ENCODE measurements at places on chromosomes 7 and 10. TPM values are rescaled to one million over a fixed set of nuclear protein-coding genes. Genes with fewer than 3 reads are reported as not detected.

DNA sequence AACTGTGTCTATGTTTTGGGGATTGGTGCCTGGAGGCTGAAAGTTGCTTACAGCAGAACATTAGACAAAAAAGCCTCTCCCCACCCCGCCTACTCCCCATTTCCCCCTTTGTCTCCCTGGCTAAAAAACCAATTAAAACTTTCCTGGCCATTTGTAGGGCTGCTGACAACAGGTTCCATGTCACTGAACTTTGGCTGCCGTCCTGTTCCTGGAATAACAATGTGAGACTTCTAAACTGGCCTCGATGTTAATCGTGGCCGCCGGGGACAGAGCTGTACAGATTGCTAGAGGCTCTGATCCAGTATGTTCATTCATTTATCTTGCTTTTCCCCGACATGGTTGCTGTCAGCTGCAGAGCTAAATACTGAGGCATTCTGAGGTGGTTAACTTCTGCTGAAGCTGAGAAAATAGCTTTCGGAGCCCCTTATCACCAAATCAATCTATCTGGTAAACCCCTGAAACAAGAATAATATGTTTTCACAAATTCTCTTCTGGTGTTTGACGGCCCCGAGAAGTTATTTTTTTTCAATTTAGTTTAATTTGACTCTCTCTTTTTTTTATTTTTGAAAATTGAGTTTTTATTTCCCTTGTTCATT lies 271.6 kb downstream of the GFRA1 start:
- H3K4me1 ChIP-seq = no peaks in the 10 kb centered on the region
- H3K27ac ChIP-seq = no peak overlapping the region
- DNase-seq = no peak
- H3K36me3 ChIP-seq = no peaks in the 10 kb centered on the region
- no peaks in the 10 kb centered on the region for H3K27me3 ChIP-seq

Gene HOXA1
- total RNA-seq = 1.5 TPM

DNA sequence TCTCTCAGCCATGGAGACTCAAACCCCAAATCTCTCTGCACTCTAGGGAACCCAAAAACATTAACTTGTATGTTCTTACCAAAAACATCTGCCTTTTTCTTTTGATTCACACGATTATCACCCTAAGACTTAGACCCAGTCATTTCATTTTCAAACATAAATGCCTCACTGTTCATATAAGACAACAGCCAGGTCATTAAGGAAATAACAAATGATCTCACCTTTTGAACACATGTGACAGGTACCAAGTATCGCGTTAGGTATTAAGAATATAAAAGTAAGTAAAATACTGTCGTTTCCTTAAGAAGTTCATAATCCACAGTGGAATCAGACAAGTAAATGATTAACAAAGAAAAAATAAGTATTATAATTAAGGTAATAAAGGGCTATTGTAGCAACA lies 8.8 kb downstream of the TM9SF3 start:
- no peak overlapping the region for H3K27ac ChIP-seq
- H3K4me1 ChIP-seq = peaks cover 4% of the 10 kb centered on the region
- no peak for DNase-seq
- H3K36me3 ChIP-seq = peaks cover 7% of the 10 kb centered on the region

DNA sequence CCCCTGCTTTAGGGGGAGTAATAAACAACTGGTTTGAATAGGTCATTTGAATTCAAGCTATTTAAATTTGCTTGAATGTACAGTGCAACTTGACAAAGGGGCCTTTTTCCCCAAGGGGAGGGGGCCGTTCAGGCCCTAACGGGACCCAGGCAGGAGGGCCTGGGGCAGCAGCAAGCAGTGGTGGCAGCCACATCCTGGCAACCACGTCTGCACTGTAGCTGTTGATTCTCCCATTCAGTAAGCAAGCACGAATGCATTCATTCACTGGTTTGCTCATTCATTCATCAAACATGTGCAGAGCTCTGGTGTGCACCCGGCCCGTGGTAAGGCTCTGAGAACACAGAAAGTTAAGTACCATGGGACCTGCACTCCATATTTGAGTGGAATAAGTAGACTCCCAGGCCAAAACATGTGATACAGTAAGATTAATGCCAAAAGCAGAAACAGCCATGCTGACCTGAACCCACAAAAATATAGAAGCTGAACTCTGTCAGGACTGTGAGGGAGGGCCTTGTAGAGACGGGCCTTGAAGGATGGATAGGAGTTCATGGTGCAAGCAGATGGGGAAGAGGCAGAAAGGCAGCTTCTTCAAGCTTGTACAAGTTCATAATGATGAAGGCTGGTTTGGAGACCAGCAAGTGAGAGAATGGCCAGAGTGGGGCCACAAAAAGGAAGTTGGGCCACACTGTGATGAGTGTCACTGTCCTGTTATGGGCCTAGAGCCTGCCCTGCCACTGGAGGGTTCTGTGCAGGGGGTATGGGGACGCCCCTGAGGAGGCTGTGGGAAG lies 29.3 kb upstream of the C10orf53 start:
- H3K36me3 ChIP-seq = no peaks in the 10 kb centered on the region
- no peak overlapping the region for H3K27ac ChIP-seq
- peaks cover 21% of the 10 kb centered on the region for H3K27me3 ChIP-seq
- no peaks in the 10 kb centered on the region for H3K4me1 ChIP-seq
- no peak for DNase-seq

GRCh38 chr7:152330827-152331226 lies 105.0 kb downstream of the KMT2C start:
- no peak overlapping the region for H3K27ac ChIP-seq
- H3K27me3 ChIP-seq = no peaks in the 10 kb centered on the region
- DNase-seq = no peak
- H3K4me3 ChIP-seq = no peak overlapping the region
- H3K4me1 ChIP-seq = peaks cover 9% of the 10 kb centered on the region

- no peaks in the 10 kb centered on the region for H3K4me1 ChIP-seq
- H3K27me3 ChIP-seq = no peaks in the 10 kb centered on the region
- H3K27ac ChIP-seq = no peak overlapping the region
- H3K36me3 ChIP-seq = no peaks in the 10 kb centered on the region
Measured at GRCh38 chr10:85557077-85557476, 809.5 kb downstream of the GRID1 start.

GRCh38 chr7:13879994-13880686 lies 109.3 kb downstream of the ETV1 start:
- H3K27ac ChIP-seq = peak overlapping the region; percentile 74
- no peaks in the 10 kb centered on the region for H3K27me3 ChIP-seq
- H3K4me3 ChIP-seq = peak overlapping the region; percentile 13
- H3K4me1 ChIP-seq = peaks cover 20% of the 10 kb centered on the region

- no peaks in the 10 kb centered on the region for H3K4me1 ChIP-seq
- H3K4me3 ChIP-seq = no peak overlapping the region
- peaks cover 52% of the 10 kb centered on the region for H3K36me3 ChIP-seq
- H3K27ac ChIP-seq = no peak overlapping the region
Measured at GRCh38 chr10:128115356-128115755, 10.9 kb downstream of the MKI67 start.

Gene IKZF1
- under 0.01 TPM for total RNA-seq

DNA sequence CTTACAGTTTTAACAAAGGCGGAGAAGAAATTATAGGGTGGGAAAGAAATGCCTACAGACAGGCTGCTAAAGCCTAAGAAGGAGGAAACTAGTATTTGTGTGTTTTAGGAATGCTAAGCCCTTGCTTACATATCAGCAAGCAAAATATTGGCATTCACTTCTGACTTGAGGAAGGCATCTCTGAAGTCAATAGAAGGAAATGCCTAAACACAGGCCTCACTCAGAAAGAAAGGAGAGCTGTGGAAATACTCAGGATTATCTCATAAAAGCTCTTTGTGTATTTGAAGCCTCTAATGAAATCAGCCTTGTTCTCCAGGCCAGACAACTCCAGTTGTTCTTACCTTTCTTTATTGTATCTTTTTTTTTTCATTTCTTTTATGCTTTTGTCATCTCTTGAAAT lies 158.0 kb downstream of the AUTS2 start:
- no peak overlapping the region for H3K4me3 ChIP-seq
- no peak for DNase-seq
- H3K27ac ChIP-seq = no peak overlapping the region
- H3K27me3 ChIP-seq = no peaks in the 10 kb centered on the region
- H3K36me3 ChIP-seq = no peaks in the 10 kb centered on the region

DNA sequence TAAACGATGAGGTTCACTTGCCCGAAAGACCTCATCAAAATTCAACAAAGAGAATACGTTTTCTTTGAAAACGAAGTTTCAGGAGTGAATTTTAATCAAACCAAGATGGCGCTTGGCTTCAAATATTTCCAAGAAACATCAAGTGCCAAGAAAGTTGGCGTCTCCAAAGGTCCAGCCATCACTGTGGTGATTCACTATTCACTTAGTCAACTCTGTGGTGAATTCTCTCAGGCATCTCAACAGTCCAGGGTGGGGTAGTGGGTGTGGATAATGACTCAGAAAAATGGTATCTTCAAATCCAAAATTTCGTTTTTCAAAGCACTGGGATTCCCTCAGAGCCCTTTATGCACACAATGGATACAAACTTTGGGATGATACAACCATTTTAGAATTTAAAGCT lies 133.1 kb downstream of the SVIL start:
- peak; percentile 83 for DNase-seq
- no peaks in the 10 kb centered on the region for H3K27me3 ChIP-seq
- no peak overlapping the region for H3K4me3 ChIP-seq
- H3K27ac ChIP-seq = peak overlapping the region; percentile 43

GRCh38 chr7:22639396-22639795 lies 87.6 kb upstream of the IL6 start:
- H3K27me3 ChIP-seq = no peaks in the 10 kb centered on the region
- no peak overlapping the region for H3K4me3 ChIP-seq
- H3K27ac ChIP-seq = peak overlapping the region; percentile 91

Gene SLC18A2
- total RNA-seq = under 0.01 TPM

Gene GIMAP5
- not detected for total RNA-seq

Gene FAM237B
- total RNA-seq = not detected

DNA sequence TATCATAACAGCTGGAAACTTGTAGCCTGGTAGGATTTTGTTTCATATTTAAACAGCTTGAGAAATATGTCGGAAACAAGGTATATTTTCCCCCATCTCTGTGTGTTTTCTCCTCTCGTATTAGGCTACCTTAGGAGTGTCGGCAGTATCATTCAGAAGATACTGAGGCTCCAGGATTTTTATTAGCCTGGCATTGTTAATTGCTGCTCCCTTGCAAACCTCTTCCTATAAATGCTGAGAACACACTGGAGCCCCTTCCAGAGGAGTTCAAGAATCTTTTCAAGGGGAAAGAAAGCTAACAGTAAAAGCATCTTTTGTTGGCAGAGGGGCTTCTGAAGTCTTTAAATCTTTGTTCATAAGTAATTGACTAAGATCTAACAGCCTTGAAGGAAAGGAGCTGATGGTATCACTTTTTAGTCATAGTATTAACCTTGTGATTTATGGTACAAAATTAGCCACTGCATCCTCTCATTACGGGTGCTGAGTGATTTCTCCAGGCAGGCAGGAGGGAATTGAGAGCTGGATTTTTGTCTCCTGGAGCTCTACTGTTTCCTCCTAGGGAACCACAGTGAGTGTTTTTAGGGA lies 998.7 kb downstream of the LRMDA start:
- H3K27ac ChIP-seq = peak overlapping the region; percentile 64
- H3K27me3 ChIP-seq = no peaks in the 10 kb centered on the region
- peak overlapping the region; percentile 16 for H3K4me3 ChIP-seq
- DNase-seq = peak; percentile 79
- H3K4me1 ChIP-seq = peaks cover 49% of the 10 kb centered on the region
- H3K36me3 ChIP-seq = no peaks in the 10 kb centered on the region

Gene ACHE
- under 0.01 TPM for total RNA-seq

DNA sequence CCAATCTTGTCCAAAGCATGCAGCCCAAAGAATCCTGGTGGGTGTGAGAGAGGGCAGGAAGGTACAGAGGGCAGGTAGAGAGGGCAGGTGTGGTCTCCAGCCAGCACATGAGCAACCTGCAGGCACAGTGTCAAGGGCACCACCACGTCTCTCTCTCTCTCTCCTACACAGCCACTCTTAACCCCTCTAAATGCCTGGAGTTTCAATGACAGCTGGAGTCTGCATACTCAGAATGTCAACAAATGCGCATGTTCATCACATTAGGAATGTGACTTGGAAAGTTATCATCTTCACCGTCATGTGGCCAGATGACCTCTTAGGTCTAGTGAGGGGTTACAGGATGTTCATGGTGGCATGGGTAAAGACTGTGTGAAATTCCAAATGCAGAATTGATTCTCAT lies 456.8 kb downstream of the SORCS1 start:
- no peak overlapping the region for H3K4me3 ChIP-seq
- H3K27me3 ChIP-seq = no peaks in the 10 kb centered on the region
- no peaks in the 10 kb centered on the region for H3K4me1 ChIP-seq

- no peak overlapping the region for H3K27ac ChIP-seq
- no peak overlapping the region for H3K4me3 ChIP-seq
Measured at GRCh38 chr10:4506095-4506494, 319.9 kb upstream of the AKR1E2 start.

DNA sequence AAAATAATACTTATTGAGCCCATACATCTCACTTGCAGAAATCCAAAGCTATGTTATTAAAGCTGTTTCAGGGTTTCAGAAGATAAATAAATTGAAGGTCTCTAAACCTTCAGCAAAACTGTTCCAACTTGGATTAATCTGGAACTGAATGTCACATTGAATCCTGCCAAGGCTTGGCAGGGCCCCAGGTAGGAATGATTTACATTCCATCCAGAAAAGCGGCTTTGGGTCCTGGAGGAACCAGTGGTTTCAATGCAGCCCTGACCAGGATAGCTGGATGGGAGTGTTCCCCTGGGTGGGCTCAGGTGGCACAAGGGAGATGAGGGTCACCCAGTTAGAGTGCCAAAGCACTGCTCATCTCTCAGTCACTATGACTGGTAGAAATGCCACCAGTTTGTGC lies 37.0 kb upstream of the TMEM72 start:
- H3K4me3 ChIP-seq = no peak overlapping the region
- DNase-seq = no peak
- H3K27me3 ChIP-seq = peaks cover 8% of the 10 kb centered on the region
- H3K36me3 ChIP-seq = no peaks in the 10 kb centered on the region
- H3K4me1 ChIP-seq = peaks cover 9% of the 10 kb centered on the region

GRCh38 chr10:75210282-75211006 lies at the start of gene VDAC2:
TSS of gene VDAC2 (plus strand) at chr10:75210796. CDS start at chr10:75211159, 363 bp downstream.
- peak within 1 kb of the TSS; percentile 100 for H3K27ac ChIP-seq
- DNase-seq = peak; percentile 98
- H3K4me3 ChIP-seq = peak within 1 kb of the TSS; percentile 99
- H3K4me1 ChIP-seq = peaks cover 27% of the 10 kb centered on the region
- H3K27me3 ChIP-seq = no peaks in the 10 kb centered on the region

- H3K36me3 ChIP-seq = no peaks in the 10 kb centered on the region
- H3K27me3 ChIP-seq = no peaks in the 10 kb centered on the region
- no peak overlapping the region for H3K27ac ChIP-seq
- DNase-seq = no peak
- H3K4me3 ChIP-seq = no peak overlapping the region
- H3K4me1 ChIP-seq = no peaks in the 10 kb centered on the region
Measured at GRCh38 chr7:137245890-137246289, 97.6 kb downstream of the PTN start.

GRCh38 chr7:80018941-80019808 lies 115.5 kb upstream of the GNAI1 start:
- H3K27me3 ChIP-seq = no peaks in the 10 kb centered on the region
- peak; percentile 66 for DNase-seq
- H3K4me1 ChIP-seq = peaks cover 19% of the 10 kb centered on the region
- peak overlapping the region; percentile 54 for H3K27ac ChIP-seq
- H3K4me3 ChIP-seq = peak overlapping the region; percentile 21

GRCh38 chr10:63562857-63563256 lies 41.7 kb downstream of the REEP3 start:
- H3K27ac ChIP-seq = no peak overlapping the region
- H3K36me3 ChIP-seq = no peaks in the 10 kb centered on the region
- peak; percentile 14 for DNase-seq
- no peaks in the 10 kb centered on the region for H3K27me3 ChIP-seq
- H3K4me1 ChIP-seq = no peaks in the 10 kb centered on the region
- H3K4me3 ChIP-seq = no peak overlapping the region
